Anterior cingulate cortex (tissue), 58 donors: ENCODE measurements at places on chromosomes 11 and 22.

DNA sequence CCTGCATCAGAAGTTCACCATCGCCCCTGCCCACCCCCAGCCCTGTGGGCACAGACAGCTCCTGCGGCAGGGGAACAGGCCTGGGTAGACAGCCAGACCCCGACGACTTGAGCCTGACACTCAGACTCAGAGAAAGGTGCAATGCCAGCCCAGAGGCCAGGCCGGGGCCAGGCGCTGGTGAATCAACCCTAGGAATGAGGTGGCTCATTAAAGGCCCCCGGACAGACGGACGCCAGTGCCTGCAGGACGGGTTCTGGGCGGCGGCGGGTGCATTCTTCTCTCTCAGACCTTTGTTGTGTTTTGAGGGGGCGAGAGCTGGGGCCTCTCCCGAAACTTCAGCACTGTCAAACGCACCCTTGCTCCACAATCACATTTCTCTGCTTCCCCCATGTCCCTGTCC lies 5.6 kb downstream of the OVOL1 start:
- no peak for DNase-seq

DNA sequence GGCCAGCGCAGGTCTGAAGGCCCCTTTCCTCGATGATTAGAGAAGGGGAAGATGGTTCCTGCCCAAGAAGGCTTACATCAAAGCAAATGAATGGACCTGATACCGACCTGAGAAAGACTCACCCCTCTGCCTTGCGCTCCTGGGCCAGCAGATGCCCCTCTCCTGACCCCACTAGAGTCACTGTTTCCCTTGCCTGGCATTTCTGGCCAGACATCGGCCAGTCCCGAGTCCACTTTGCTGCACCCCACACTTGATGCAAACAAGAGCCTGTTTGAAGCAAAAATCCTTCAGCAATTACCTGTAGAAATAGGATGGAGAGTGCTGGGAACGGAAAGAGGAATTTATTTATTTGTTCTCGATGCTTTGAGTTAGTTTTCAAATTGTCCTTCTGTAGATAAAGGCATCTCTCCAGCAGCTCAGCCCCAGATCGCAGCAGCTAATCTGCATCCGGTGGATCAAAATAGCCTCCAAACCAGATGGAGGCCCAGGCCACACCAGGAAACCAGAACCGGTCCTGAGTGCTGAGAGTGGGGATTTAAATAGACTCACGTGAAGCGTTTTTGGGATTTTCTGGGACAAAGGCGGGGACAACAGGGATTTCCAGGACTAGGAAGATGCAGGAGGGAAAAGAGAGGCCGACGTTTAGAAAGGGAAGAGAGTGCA lies 148.6 kb downstream of the TRIM29 start:
- peak; percentile 19 for DNase-seq

- DNase-seq = no peak
Measured at GRCh38 chr11:79229047-79229446, 211.8 kb downstream of the TENM4 start.

GRCh38 chr11:80443177-80443576 lies 1002.3 kb upstream of the TENM4 start:
- no peak for DNase-seq

DNA sequence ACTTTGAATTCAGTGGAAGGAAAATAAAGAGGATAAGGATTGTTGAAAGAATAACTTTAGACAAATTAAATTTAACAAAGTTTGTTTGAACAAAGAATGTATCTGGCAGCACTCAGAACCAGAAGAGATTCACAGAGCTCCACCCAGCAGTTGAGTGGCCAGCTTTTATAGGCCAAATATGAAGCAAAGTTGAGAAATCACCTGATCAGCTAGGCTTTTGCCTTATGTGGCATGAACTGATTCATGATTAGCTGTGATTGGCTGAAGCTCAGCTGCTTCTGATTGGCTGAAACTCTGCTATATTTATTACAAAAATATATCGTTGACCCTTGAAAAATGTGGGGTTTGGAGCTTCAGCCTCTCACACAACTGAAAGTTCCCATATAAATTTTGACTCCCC lies 62.6 kb downstream of the PIWIL4 start:
- no peak for DNase-seq

DNA sequence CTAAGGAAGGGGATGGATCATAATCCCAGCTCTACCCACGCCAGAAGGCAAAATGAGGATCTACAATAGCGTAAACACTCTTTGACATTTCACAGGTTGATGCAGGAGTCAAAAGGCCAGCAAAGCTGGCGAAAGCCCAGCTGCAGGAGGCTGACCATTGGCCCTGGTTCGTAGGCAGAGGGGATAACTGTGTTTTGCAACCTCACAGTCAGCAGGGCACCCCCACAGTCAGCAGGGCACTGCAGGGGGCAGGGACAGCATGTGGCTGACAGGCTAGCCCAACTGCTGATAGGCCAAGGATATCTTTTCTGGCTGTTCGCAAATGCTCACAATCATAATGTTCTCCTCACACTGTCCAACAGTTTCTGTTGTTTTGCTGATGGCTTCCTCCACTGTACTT lies 372.7 kb downstream of the BUD13 start:
- no peak for DNase-seq

DNA sequence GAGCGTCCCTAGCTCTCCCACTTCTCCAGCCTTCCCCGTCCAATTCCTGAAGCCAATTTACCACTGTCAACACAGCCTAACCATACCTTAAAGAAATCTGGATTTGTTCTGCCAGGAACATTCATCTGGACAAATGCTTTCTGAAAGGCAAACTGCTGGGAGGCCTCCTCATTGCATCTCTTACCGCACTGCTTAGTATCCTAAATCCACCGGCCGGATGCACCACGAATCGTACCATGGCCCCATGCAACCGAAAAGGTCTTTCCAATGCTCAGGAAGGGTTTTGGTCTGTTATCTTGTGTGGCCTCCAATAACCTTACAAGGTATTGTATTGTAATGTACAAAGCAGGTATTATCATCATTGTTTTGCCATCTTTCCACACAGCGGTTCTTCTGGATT lies 57.6 kb downstream of the MYH9 start:
- no peak for DNase-seq

DNA sequence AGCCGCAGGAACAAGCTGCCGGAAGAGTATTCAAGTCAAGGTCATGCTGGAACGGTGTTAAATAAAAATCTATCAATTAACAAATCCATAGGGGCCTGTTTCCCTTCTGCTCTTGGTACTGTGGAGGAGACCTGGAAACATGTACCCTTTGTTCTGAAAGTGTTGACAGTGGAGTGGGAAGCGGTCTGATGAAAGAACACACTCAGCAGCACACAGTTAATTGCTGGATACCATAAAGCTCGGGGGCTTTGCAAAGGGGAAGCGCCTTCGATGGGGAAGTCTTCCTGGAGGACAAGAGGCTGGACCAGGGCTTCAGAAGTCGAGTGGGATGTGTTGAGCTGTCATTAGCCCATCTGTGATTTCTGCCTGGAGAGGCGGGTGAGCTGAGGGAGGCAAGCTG lies 112.5 kb upstream of the CLPB start:
- DNase-seq = no peak

- DNase-seq = no peak
Measured at GRCh38 chr11:120420572-120420971, 84.4 kb downstream of the ARHGEF12 start.

DNA sequence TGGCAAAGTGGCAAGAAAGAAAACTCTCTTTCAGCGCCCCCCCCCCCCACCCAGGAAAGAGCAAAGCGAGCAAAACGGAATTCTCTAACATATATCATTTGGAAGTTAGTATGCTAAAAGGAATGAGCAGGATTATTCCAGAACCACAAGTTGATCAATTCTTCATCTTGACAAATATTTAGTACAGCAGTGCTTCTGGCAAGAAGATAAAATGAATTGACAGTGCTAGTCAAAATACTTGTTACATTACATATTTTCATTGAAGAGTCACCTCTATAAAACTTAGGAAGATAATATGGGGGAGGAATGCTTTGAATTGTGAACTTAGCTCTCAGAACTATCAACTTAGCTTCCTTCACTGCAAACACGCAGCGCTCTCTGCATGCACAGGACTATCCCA lies 377.4 kb downstream of the DYNC2H1 start:
- DNase-seq = no peak
